ENCODE measurements at places on chromosomes 2 and 18.

- DNase-seq = no peak
Observed at GRCh38 chr18:58174285-58174684, 130.3 kb downstream of the NEDD4L start.

DNA sequence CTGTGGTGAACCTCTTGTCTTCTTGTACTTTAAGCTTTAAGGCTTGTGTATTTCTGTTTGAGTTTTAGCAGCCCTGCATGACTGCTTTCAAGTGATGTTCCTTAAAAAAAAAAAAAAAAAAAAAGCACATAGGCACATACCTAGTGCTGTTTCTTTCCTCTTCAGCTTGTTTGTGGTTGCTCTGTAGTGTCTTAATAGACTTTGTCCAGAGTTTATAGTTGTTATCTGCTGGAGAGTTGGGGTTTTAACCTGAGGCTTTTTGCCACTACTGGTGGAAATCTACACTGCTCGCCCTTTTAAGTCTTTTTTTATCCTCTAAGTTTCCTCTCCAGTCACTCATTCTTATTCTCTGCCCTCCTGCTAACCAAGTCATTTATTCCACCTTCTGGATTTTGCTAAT, 34.5 kb downstream of the AGFG1 start:
- no peak for DNase-seq

- DNase-seq = no peak
Observed at GRCh38 chr2:120624738-120625446, 110.8 kb upstream of the GLI2 start.

DNA sequence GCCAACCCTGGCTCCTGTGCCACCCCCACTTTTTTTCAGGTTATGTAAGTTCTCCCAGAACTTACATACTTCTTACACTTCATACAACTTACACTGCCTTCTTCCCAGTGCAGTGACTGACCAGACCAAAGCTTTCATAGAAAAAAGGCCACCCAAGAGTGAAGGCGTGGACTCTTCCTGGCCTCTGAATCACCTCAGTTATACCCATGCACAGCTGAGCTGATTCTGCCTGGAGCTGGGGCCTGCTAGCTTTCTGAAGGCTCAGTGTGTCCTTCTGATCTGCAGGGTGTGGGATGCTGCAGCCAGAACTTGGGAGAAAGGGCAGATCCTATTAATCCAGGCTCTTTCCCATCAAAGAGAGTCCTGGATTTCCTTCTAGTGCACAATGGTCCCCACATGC, 216.1 kb downstream of the TTC32 start:
- no peak for DNase-seq

DNA sequence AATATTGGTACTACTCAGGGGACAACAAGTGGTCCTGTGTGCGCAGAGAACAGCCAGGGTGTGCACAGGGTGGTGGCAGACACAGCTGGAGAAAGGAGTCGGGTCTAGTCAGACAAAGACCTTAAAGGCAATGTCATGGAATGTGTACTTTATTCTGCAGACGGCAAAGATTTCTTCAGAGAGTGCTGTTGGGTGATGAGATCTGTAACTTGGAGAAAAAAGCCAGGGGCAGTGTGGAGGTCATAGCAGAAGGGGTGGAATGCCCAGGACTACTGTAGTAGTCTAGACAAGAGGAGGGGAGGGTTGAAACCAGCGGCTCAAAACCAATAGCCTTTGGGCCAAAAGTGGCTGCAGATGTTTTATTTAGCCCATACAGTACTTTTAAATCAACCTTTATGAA, 121.3 kb upstream of the ZFP36L2 start:
- no peak for DNase-seq

- no peak for DNase-seq
Observed at GRCh38 chr2:218991674-218992168, 1.5 kb downstream of the CRYBA2 start.

DNA sequence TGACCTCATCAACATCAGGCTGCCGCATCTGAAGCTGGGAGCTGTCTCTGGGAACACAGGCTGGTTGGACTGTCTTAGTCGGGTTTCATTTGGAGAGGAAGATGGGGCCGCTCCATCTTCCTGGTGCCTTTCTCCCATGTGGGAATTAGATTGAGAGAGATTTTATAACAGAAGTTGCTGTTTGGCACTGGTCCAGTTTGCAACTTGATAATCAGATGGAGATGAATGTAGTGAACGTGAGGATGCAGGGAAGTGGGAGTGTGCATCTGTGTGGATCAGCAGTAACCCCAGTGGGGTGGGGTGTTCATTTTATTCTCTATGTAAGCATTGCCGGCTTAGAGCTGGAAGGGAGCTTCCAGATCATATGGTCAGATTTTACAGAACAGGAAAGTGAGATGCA, 250.9 kb downstream of the DCDC2C start:
- no peak for DNase-seq

DNA sequence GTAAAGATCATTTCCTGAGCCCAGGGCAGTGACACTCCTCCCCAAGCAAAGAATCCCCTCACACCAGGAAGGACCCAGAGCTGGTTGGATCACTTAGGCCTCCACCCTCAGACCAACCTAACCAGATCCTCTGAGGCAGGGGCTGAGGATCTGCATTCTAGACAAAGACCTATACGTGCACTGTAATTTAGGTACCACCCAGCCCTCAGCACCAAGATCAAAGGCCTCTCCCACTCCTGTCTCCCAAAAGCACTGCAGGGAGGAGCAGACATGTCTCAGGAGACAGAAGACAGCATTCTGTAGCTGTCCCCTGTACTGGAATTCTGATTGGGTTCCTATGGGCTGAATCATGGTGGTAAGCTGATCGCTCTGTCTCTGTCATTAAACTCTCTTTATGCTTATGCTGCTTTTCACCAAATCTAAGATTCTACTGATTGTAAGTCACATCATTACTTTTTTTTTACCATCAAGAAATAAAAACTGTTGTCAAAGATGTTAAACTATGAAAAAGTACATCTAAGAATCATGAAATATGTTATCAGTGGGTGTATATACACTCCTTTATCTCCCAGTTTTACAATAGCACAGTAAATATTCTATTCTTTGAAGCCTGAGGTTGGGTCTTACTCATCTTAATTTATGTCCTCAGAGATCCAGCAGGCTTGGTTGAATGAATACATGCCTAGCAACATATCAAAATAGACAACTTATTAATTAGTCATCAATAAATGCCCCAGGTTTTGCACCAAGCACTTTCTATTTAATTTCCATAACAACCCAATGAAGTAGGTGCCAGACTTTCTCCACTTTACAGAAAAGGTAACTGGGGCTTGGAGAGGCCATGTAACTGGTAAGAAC, 28.3 kb downstream of the MCFD2 start:
- no peak for DNase-seq

DNA sequence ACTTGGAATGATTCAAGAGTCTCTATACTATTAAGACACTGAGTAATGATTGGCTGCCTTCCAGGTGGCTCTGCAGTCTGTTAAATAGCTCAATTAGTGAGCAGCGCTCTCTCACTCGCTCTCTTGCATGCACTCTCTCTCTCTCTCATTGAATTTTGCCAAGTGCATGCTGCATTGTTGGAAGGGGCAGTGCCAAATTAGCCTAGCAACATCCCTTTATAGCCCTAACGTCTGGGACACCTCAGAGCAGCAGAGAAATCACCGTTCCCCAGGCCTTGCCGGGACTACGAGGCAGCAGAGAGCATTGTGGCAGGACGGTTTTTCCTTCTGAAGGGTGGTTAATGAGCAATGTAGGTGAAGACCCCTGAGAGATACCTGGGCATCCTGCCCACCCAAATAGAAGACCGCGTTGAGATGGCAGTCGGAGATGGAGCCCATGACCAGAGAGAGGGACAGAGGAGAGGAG, 447.6 kb upstream of the POU3F3 start:
- DNase-seq = peak; percentile 50

GRCh38 chr2:31231571-31232302, 2.2 kb upstream of the EHD3 start:
- DNase-seq = no peak

- no peak for DNase-seq
Observed at GRCh38 chr2:41320491-41320890, 727.3 kb upstream of the PKDCC start.

DNA sequence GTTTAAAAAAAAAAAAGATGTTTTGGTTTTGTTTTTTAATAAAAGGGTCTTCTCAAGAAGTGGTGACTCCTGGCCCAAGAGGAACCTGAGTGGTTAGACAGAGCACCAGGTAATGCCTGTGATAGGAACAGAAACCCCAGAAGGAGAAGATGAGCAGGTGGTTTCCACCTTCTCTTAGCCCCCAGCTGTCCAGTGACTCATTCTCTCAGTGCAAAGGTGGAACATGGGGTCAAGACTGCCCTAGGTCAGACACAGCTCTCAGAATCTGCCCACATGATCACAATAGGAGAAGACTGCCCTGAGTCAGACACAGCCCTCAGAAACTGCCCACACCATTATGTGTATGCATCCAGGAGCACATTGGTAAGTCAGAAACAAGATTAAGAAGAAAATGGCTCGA, 61.8 kb downstream of the TBC1D8 start:
- DNase-seq = no peak

- no peak for DNase-seq
Observed at GRCh38 chr2:2656115-2657011, 325.3 kb upstream of the MYT1L start.
